ENCODE measurements at places on chromosomes 7 and 10.

- no peak for DNase-seq
Observed at GRCh38 chr7:79257959-79258358, 195.5 kb downstream of the MAGI2 start.

GRCh38 chr10:128804411-128804810, 662.6 kb upstream of the MGMT start:
- DNase-seq, result no peak

GRCh38 chr10:46222364-46222935, 64.3 kb upstream of the ANTXRL start:
- no peak for DNase-seq

DNA sequence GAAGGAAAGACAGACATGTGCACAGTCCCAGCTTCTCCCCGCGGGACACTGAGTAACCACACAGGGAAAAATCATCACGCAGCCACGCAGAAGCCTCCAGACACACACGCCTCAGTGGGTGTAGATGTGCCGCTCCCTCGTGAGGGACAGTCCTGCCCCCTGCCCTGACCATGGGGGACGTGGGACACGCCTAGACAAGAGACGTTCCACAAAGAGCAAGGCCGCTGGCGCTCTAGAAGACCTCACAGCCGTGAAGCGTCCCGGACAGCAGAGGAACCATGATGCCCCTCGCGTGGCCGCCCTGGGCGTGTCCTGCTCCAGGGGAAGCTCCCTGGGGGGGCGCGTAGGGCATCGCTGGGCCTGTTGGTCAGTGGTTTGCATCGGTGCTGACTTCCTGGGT, 210.8 kb downstream of the DNAJB6 start:
- no peak for DNase-seq

DNA sequence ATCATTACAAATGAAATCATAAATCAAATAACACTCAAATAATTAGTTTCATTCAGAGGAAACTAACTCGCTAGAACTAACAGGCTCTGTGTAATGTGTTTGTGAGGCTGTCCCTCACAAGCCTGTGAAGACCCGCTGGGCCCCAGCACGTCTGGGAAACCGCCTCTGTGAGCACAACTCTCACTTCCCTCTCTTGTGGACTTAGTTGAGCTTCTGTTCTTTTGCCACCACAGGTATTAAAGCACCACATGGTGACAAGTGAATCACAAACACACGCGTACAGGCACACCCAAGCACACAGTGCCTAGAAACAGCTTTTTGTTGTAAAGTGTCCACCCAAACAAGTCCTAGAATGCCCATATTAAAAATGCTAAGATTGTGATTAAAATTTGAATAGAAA, 51.0 kb downstream of the ZNF777 start:
- no peak for DNase-seq
